NCI-H1436 (cell line): ENCODE measurements at places on chromosomes 13 and 19.

DNA sequence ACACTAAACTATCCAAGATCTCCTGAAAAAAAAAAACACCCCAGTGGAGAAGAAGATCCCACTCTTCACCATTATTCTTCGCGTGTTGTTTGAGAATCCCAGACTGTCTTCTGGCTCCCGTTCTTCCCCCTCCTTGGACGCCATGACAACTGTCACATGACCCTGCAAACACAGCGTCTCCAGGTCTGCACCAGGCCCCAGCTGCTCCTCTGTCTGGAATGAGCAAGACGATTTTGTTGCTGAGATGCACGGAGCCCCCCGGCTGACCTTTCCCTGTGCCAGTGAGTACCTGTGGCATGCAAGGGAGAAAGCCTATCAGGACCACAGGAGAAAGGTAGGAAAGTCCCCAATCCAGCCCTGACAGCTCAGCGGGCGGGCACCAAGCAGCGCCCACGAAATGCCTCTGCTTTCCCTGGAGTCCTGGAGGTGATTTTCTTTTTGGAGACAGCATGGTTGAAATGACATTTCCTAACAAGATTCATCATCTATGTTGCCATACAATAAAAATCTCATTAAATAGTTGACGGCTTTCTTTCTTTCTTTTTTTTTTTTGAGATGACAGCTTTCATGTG is at the start of gene CFAP97D2:
TSS of gene CFAP97D2 (plus strand) at position 171 of the 572 bp plus-strand sequence. CDS start at position 245, 74 bp downstream.
- no peak for DNase-seq

DNA sequence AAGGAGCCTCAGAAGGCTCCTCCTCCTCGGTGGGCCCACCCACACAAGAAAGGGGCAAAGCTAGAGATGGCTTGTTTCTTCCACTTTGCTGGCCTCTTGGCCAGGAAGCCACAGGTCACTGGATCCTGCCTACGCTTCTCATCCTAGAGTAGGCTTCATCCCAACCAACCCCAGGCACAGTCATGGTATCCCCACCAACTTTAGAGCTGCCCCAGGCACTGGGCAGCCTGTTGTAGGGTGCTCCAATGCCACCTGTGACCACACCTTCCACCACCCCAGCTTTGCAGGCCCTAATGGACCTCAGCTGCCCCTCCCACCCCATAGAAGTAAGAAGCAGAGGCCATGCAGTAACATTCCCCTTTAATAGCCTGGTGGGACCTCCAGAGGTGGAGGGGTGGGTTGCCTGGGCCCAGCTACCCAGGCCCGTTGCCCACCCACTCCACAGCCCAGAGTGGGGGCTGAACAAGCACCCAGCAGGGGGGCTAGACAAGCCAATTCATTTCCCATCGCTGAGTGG is 522 bp upstream of the CHMP2A start:
- DNase-seq = no peak

DNA sequence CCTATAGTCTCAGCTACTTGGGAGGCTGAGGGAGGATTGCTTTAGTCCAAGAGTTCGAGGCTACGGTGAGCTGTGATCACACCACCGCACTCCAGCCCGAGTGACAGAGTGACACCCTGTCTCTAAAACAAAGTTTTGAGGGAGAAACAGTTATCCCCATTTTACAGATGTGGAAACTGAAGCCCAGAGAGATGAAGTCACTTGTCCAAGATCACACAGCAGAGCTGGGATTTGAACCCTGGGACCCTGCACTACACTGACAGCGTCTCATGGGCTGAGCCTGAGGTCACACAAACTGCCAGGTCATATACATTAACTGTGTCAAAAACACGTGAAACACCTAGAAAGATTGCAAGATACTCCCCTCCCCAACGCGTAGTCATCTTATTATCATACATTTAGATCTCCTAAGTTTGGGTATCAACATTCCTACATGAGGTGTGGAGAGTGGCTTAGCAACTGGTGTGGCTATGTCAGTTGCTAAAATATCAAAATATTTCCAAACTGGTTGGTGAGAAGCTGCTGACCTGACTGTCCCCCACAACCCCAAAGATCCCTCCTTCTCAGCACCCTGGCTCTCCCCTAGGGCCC is 8.2 kb downstream of the FCGBP start:
- no peak for DNase-seq

DNA sequence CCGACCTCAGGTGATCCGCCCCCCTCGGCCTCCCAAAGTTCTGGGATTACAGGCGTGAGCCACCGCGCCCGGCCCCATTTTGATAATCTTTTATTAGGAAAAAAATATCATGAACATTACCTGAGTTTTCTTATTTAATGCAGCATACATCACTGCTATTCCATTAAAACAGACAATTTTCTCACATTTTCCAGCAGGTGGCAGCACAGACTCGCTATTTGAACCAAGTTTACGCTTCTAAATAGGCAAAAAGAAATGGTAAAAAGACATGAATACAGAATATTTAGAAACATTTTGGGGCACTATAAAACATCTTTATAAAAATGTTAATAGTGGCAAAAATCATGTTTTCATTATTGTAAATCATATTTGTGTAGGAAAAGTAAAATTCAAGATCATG is 903.1 kb downstream of the SLITRK6 start:
- peak; percentile 15 for DNase-seq

- peak; percentile 71 for DNase-seq
These were observed 9.0 kb upstream of the LTBP4 start for GRCh38 chr19:40592170-40592569.

DNA sequence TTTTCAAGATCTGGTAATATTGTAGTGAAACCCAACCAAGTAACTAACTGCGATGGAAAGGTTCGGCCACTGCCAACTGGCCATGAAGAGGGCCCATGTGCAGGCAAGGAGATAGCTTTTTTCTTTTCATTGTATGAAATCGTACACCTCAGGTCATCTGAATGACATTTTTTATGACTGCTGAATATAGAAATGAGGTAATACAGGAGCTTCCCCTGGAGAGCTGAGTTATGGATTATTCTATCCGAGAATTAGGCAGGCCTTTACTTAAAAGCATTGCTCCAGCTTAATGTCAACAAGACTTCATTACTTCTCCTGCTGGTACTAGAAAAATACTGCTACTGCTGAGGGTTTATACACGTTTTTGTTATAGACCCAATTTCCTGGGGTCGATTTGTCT is 1215.6 kb downstream of the EFNB2 start:
- no peak for DNase-seq

DNA sequence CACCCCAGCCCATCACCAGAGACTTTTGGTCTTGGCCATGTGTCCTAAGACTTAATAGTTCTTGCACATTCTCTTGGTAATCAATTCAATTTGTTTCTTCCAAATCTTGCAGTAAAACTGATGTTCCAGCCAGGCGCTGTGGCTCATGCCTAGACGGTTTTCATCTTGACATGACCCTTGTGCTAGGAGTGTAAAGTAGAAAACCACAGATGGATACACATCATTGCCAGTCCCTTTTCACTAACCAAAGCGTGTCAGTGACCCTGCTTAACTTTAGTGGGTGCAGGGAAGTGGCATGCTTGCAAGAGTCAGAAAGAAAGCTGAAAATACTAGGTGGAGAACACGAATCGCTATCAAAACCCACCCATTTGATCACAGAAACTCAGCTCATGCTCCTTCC is 18.0 kb upstream of the CD70 start:
- no peak for DNase-seq

GRCh38 chr13:29688193-29688592 is 92.7 kb upstream of the SLC7A1 start:
- DNase-seq = no peak

DNA sequence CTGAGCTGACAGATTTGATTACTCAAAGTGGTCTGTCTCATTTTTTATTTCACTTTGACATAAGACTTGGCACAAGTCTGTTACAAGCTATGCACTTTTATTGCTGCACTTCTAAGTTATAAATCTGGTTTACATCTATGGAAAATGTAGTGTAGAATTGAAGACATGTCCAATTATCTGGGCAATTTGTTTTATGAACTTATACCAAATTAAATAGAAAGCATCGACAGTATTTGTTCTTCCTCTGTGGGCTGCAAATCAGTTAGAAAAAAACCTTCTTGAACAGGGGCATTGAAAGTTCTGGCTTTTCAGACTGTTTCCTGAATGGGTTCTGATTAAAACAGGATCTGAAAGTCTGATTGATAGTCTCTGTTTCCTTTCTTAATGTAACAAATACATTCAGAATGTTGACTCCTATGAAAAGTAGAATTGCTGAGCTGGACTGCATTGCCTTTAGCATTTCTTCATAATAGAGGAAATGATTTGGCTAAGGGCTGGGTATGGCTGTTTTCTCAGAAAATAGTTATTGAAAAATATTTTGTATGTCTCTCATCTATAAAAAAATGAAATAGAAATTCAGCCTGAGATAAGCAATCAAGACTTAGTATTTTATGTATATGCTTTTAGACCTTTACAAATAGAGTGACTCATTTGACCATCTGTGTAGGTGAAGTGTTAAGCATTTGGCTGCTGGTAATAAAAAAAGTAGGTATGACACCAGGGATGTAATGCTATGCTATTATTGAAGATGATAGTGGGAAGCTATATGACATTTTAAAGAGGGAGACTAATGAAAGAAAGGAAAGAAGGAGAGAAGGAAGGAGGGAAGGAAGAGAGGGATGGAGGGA is 210.9 kb upstream of the SPRY2 start:
- no peak for DNase-seq

DNA sequence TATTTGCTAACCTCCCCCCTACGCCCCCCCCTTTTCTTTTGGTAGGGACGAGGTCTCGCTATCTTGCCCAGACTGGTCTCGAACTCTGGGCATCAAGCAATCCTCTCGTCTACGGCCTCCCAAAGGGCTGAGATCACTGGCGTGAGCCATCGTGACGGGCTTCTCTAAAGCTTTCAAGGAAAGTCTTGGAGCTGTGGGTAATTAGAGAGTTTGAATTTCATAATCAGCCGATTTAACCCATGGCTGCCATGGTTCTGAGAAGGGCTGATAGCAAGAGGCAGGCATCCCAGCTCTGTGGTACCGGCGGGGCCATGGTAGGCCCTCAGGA is 679 bp upstream of the ABHD8 start:
- DNase-seq = no peak

GRCh38 chr19:30873691-30874090 is 475.5 kb downstream of the TSHZ3 start:
- no peak for DNase-seq

DNA sequence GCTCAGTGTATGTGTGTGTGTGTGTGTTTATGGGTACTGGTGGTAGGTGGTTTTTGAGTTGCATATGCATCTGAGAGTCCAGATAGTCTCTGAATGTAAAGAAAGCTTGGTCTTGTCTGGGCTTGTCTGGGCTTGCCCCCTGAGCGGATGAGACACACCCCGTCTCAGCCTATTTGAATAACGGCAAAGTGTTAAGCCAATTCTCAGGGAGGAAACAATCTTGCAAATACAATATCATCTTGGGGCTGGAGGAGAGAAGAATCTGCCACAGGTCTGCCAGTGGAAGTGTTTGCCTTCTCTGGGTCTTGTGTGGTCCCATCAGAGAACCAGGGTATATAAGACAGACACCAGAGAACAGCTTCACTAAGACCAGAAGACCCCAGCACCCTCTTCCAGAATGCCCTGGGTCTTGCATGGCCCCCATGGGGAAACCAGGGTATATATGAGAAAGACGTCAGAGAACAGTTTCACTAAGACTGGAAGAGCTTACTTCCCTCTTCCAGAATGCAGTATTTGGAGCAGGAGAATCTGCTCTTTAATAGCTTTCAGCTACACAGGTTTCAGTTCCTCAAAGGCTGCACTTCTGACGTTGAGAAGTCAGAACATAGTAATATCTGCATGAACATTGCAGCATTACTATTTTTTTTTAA is 13.3 kb downstream of the CD70 start:
- DNase-seq = no peak

DNA sequence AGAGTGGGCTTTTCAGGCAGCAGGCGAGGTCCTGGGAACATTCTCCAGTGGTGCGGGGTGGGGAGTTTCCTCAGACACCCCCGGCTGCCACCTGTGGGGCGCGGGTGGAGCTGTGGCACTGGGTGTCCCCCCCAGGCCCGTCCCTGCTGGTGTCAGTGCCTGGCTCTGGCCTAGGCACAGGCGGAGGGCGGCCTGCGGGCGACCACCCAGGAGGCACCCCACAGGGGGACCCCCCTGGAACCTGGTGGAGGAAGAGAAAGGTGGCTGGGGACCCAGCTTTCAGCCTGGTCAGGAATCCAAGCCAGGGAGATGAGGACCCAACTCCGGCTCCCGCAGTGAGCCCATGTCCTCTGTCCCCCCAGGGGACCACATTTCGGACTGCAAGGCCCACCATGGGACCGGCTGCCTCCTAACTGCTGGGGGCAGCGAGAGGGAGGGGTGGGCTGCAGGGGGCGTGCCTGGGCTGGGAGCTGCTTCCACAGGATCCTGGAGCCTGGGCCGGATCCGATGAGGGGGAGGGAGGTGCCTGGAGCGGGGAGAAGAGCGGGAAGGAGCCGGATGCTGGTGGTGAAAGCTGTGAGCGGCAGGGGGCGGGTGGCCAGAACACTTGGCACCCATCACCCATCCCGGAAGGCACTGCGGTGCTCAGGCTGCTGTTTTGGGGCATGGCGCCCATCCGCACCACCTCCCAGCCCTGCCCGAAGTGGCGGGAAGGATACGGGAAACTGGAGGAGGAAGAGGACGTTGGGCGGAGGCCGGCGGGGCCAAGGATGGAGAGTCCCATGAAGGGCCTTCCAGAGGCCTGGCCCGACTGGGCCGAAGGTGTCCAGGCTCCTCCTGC is 5.5 kb upstream of the CTXN1 start:
- no peak for DNase-seq

- no peak for DNase-seq
These were observed 29.5 kb upstream of the SLC7A1 start for GRCh38 chr13:29624997-29625396.

- no peak for DNase-seq
These were observed 16.6 kb downstream of the ACTN4 start for GRCh38 chr19:38663957-38664502.

GRCh38 chr13:97781891-97782305 is 171.6 kb upstream of the IPO5 start:
- no peak for DNase-seq

GRCh38 chr19:44776402-44777096 is 1.1 kb upstream of the CBLC start:
- DNase-seq = no peak

DNA sequence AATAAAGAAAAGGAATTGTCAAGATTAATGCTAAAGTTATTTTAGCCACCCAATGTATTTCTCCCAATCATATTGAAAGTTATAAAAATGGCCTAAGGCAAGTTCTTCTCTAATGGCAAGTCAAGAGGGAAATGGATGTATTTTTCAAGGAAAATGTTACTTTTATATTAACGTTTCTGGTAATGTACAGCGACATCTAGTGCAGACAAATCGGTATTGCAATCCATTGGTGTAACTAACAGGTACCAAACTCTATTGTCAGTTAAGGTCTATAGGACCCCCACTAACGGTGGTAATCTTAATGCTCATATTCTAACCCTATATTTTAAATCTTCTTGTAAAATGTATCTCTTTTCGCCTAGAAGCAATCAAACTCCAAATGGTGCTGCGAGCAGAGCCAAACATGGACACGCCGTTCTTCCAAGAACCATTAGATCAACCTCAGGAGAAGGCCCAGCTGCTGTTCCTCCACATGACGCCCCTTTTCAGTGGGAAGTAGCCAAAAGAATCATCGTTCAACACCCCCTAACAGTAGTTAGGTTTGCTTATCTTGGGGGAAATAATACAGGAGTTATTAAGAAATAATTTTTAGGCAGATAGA is 98.5 kb upstream of the PABPC3 start:
- no peak for DNase-seq

GRCh38 chr13:91368676-91369440 is 21.4 kb downstream of the MIR17HG start:
- no peak for DNase-seq

GRCh38 chr13:43749503-43749902 is 37.3 kb downstream of the ENOX1 start:
- DNase-seq = no peak

- DNase-seq = no peak
These were observed 7.6 kb downstream of the MBD3L2B start for GRCh38 chr19:7013678-7014077.

GRCh38 chr19:4376671-4376990 is 23.7 kb downstream of the SH3GL1 start:
- no peak for DNase-seq
